ENCODE measurements at places on chromosomes 7 and 10.

DNA sequence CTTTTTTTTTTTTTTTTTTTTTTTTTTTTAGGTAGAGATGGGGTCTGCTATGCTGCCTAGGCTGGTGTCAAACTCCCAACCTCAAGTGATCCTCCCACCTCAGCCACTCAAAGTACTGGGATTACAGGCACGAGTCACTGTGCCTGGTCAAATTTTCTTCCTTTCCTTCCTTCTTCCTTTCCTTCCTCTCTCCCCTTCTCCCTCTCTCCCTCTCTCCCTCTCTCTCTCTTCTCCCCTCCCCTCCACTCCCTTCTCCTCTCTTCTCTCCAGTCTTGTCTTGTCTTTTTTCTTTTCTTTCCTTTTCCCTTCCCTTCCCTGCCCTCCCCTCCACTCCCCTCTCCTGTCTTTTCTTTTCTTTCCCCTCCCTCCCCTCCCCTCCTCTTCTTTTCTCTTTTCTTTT, 7.2 kb upstream of the MLXIPL start:
- no peak for DNase-seq

DNA sequence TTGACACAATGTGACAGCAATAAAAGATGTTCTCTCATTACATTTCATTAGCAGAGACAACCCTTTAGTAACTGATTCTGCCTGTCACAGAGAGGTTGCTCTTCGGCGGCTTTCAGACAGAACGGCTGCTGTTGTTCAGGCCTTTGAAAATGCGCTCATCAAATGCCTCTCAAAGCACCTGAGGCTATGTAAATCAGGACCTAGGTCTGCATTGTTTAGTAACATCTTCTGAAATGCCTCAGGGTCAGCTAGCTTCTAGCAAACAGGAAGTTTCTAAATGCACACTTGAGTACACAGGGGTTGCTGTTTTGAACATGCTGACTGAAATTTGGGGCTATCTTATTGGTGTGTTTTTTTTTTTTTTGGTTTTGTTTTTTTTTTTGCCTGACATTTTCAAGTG, 143.3 kb upstream of the DKK1 start:
- DNase-seq, result no peak

- no peak for DNase-seq
These were observed 220.4 kb downstream of the TMEM178B start for GRCh38 chr7:141294143-141294829.

GRCh38 chr7:44373418-44373740, 48.0 kb upstream of the CAMK2B start:
- no peak for DNase-seq

DNA sequence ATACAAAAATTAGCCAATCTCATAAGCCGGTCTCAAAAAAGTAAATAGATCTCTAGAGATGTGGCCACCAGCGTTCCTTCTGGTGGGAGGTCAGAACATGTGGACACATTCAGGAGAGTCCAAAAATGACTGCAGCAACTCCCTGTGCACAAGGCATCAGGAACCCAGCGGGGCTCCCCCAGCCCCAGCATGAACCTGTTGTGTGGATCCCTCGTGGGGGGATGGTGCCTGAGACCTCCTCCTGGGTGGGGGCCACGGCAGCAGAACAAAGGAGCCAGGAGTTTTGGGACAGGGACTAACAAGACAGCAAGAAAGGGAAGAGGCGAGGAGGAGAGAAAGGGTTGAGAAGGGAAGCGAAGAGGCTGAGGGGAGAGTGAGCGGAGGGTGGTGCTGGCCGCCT, 121.8 kb downstream of the WDR37 start:
- no peak for DNase-seq

- DNase-seq, result no peak
These were observed 245.6 kb downstream of the BICC1 start for GRCh38 chr10:58758321-58758720.

DNA sequence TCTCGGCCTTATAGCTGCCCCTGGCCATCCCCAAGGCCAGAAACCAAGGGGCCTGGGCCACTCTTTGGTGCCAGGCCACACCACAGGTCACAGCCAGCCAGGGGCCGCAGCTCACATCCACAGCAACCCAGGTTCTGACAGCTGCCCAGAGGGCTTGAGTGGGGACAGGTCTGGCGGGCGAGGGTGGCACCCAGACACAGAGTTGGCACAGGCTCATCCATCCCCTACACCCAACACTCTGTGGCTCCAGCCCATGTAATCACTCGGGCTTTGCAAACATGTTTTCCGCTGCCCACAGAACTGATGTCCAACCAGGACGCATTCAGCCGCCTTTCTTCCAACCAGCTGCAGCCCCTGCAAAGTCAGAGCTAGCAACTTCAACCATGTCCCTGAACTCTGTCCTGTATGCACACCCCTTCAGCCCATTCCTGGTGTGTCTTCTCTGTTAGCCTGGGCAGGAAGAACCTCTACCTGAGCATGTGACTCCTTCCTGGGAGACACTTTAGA, 57.7 kb upstream of the PPP2R2D start:
- DNase-seq, result no peak

- DNase-seq, result no peak
These were observed 127.2 kb downstream of the CELF2 start for GRCh38 chr10:11144626-11145494.

DNA sequence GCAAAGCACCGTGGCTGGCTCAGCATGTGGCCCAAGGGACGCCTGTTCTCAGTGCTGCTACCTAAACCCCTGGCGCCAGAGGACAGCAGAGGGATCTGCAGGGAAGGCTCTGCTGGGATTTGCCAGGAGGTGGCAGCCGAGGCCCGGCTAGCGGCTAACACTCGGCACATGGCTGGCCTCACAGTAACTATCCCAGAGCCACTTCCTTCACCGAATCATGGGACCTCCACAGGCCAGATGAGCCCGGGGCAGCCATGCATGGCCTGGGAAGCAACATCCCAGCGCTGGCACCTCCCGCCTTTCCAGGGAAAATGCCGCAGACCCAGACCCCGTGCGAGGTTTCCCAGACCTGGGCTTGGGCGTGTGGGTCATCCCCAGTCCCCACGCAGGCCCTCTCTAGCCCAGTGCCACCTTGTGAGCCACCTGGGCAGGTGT, 36.4 kb downstream of the DPYSL4 start:
- DNase-seq, result peak; percentile 71

DNA sequence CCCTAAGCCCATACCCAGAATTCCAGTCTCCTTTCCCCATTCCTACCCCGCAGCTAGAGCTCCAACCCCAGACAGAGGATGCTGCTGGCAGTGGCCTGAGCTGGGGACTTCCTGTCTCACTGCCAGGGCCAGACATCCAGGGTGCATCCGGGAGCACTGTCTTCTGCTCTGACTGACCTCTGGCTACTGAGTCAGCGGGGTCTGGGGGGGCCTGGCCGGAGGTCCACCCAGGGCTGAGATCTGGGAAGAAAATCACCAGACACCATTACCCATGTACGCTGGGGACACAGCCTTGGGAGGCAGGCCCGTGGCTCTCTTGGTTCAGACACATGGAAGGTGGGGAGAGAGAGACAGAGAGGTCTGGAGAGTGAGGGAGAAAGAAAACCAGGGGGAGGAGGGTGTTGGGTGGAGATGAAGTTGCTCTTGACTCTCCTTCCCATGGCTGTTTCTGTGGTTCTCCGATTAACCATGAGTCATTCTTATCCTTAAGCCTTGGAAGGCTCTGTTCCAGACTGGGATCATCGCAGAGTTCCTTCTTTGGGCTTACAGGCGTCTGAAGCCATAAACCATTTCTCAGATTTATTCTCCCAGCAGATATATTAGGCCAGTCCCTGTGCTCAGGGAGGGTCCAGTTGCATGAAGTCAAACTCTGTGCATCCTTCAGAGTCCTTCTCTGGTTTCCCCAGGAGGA, 23.6 kb downstream of the TSPAN15 start:
- DNase-seq, result no peak

DNA sequence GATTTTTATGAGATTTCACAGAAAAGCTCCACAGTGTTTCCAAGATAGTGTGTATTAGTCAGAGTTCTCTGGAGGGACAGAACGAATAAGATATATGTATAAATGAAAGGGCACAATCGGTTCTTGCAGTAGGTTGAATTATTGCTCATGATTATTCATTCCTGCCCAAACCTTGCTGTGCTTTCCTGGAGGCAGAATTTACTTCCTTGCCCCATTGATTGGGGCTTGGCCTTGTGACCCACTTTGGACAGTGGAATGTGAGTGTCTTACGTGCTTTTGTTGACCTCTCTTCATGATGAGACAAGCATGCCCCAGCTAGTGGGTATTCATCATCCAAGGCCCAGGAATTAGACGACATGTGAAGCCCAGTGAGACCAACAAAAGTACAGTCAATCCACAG, 53.0 kb upstream of the ABCB5 start:
- DNase-seq, result no peak

DNA sequence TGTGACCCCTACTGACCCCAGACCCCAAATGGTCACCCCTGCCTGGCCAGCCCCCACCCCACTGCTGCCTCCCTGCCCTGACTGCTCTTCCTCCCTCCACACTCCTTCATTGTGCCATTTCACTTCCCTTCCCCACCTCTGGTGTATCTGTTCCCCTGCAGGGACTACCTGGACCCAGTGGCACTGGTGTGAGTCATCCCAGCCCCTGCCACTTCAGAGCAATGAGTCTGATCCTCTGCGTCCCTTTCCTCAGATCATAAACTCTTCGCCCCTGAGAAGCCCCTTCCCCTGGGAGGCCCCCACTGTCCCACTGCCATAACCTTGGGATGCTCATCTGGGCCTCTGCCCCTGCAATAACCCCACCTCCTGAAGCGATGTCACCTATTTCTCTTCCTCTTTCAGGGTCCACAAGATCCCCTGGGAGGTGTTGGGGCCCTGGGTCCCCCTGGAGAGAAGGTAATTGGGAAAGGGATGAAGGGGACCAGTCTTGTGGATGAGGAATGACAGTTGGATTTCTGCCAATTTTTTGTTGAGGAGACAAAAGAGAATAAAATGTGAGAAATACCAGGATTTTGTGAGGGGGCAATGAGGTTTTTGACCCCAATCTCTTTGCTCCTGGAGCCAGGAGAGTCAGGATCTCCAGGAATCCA, 19.1 kb upstream of the VOPP1 start:
- DNase-seq, result no peak

GRCh38 chr7:111388912-111389311, 173.4 kb downstream of the IMMP2L start:
- no peak for DNase-seq

- DNase-seq, result peak; percentile 33
These were observed 10.0 kb downstream of the SFTPD start for GRCh38 chr10:79938728-79939406.

DNA sequence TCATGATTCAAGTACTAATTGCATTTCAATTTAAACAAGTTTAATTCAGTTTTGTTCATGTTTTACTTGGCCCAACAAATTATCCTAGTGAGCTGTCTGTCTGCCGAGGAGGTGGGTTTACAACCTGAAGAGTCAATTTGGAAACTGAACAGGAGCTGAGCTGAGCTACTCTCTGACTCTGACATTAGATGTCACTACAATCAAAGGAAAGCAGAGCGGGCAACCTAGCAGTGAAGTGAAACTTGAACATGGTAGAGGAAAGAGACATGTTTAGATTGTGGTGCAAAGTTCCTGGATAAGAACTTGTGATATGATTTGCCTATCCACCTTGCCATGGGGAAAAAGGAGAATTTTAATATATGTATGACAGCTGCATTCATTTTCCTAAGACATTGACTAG, 9.6 kb upstream of the AGR3 start:
- no peak for DNase-seq

- DNase-seq, result no peak
These were observed 29.4 kb downstream of the WDFY4 start for GRCh38 chr10:48714088-48714487.

GRCh38 chr10:43204943-43205671, 61.8 kb downstream of the RASGEF1A start:
- DNase-seq, result peak; percentile 72
